A549 treated with DMSO at 1 μM for 4 hours (cell line): ENCODE measurements at places on chromosomes 7 and 10. TPM values are rescaled to one million over a fixed set of nuclear protein-coding genes. Genes with fewer than 3 reads are reported as not detected.

SMNDC1 gene
- total RNA-seq: 45.1 to 57.7 TPM (median 50.5 TPM) in 5 replicates

SFMBT2 gene
- 11.4 to 14.9 TPM (median 13.5 TPM) in 5 replicates for total RNA-seq

DKK1 gene
- 327 to 386 TPM (median 343 TPM) in 5 replicates for total RNA-seq

TMEM196 gene
- not detected in 5 replicates for total RNA-seq

IDI2 gene
- total RNA-seq: 0.06 to 0.17 TPM in 2 of 5 replicates, not detected in the others

HSPA12A gene
- total RNA-seq: 10.9 to 15.2 TPM (median 14.5 TPM) in 5 replicates

ECHDC3 gene
- 8.9 to 9.7 TPM (median 9.5 TPM) in 5 replicates for total RNA-seq

TMEM225B gene
- total RNA-seq: 0.79 to 1.0 TPM (median 0.91 TPM) in 5 replicates

COL28A1 gene
- 0.56 to 0.97 TPM (median 0.71 TPM) in 5 replicates for total RNA-seq

ADCYAP1R1 gene
- 0.02 to 0.13 TPM (median 0.08 TPM) in 5 replicates for total RNA-seq

EBF3 gene
- total RNA-seq: 0.09 to 0.28 TPM (median 0.21 TPM) in 5 replicates

CCL24 gene
- 0.25 to 0.32 TPM in 2 of 5 replicates, not detected in the others for total RNA-seq

TUBAL3 gene
- total RNA-seq: 0.30 to 0.52 TPM (median 0.33 TPM) in 5 replicates

DLX6 gene
- 0.09 to 0.17 TPM in 2 of 5 replicates, not detected in the others for total RNA-seq

EFCAB10 gene
- 2.8 to 4.7 TPM (median 3.2 TPM) in 5 replicates for total RNA-seq

SUN3 gene
- total RNA-seq: 0.46 TPM in 1 of 5 replicates, not detected in the others

HOXA4 gene
- 1.3 to 3.0 TPM (median 2.8 TPM) in 5 replicates for total RNA-seq

NRP1 gene
- total RNA-seq: 82.5 to 109 TPM (median 106 TPM) in 5 replicates

CACNA2D1 gene
- total RNA-seq: 5.4 to 12.3 TPM (median 11.0 TPM) in 5 replicates

NCF1 gene
- 0.14 TPM in 1 of 5 replicates, not detected in the others for total RNA-seq

PLXDC2 gene
- total RNA-seq: 0.06 TPM in 2 of 5 replicates, not detected in the others

AVL9 gene
- 24.7 to 38.0 TPM (median 29.6 TPM) in 5 replicates for total RNA-seq

MSMB gene
- not detected in 5 replicates for total RNA-seq

NPSR1 gene
- total RNA-seq: not detected in 5 replicates

C10orf62 gene
- total RNA-seq: not detected in 5 replicates

TNS3 gene
- total RNA-seq: 74.6 to 96.1 TPM (median 89.2 TPM) in 5 replicates

CREM gene
- 32.5 to 43.9 TPM (median 39.1 TPM) in 5 replicates for total RNA-seq

SNX10 gene
- 2.8 to 5.4 TPM (median 4.2 TPM) in 5 replicates for total RNA-seq

VWA2 gene
- total RNA-seq: not detected in 5 replicates

PRKG1 gene
- 0.16 TPM in 1 of 5 replicates, not detected in the others for total RNA-seq

PLEKHS1 gene
- total RNA-seq: 0.05 to 0.19 TPM (median 0.08 TPM) in 4 of 5 replicates, not detected in the other

LRRN3 gene
- 0.02 to 0.09 TPM (median 0.04 TPM) in 3 of 5 replicates, not detected in the others for total RNA-seq

KIF11 gene
- total RNA-seq: 34.6 to 44.8 TPM (median 42.7 TPM) in 5 replicates

AMPH gene
- total RNA-seq: 0.05 to 0.09 TPM (median 0.05 TPM) in 4 of 5 replicates, not detected in the other

STEAP4 gene
- total RNA-seq: 0.01 TPM in 2 of 5 replicates, not detected in the others

CDNF gene
- 0.85 to 1.6 TPM (median 0.97 TPM) in 5 replicates for total RNA-seq

CHST15 gene
- 9.0 to 10.8 TPM (median 9.3 TPM) in 5 replicates for total RNA-seq

KAZALD1 gene
- total RNA-seq: 2.2 to 3.2 TPM (median 2.8 TPM) in 5 replicates

EPO gene
- total RNA-seq: 0.07 to 0.09 TPM in 2 of 5 replicates, not detected in the others

CDC14C gene
- not detected in 5 replicates for total RNA-seq

UCMA gene
- not detected in 5 replicates for total RNA-seq

UTF1 gene
- 0.07 TPM in 1 of 5 replicates, not detected in the others for total RNA-seq

CAV2 gene
- total RNA-seq: 147 to 203 TPM (median 168 TPM) in 5 replicates

CYP2E1 gene
- total RNA-seq: 0.19 to 0.30 TPM (median 0.28 TPM) in 5 replicates

GPR141 gene
- not detected in 5 replicates for total RNA-seq

NUTM2A gene
- 0.05 to 0.19 TPM (median 0.12 TPM) in 4 of 5 replicates, not detected in the other for total RNA-seq

MMP21 gene
- 0.03 TPM in 1 of 5 replicates, not detected in the others for total RNA-seq

MYH16 gene
- total RNA-seq: 0.64 to 1.3 TPM (median 0.88 TPM) in 5 replicates

PNLIPRP2 gene
- not detected in 5 replicates for total RNA-seq

SPDYE2B gene
- total RNA-seq: 0.05 TPM in 1 of 5 replicates, not detected in the others

EGR2 gene
- 0.26 to 0.86 TPM (median 0.36 TPM) in 5 replicates for total RNA-seq

TMEM270 gene
- 0.19 to 0.23 TPM in 2 of 5 replicates, not detected in the others for total RNA-seq

NEUROG3 gene
- not detected in 5 replicates for total RNA-seq

AGBL3 gene
- total RNA-seq: 0.28 to 1.5 TPM (median 1.3 TPM) in 5 replicates
